ENCODE measurements at places on chromosomes 4 and X.

GRCh38 chrX:111460607-111461006, 48.6 kb upstream of the DCX start:
- no peak overlapping the region for H3K27ac ChIP-seq
- no peak for DNase-seq
- H3K4me3 ChIP-seq = no peak overlapping the region
- H3K4me1 ChIP-seq = no peaks in the 10 kb centered on the region

DNA sequence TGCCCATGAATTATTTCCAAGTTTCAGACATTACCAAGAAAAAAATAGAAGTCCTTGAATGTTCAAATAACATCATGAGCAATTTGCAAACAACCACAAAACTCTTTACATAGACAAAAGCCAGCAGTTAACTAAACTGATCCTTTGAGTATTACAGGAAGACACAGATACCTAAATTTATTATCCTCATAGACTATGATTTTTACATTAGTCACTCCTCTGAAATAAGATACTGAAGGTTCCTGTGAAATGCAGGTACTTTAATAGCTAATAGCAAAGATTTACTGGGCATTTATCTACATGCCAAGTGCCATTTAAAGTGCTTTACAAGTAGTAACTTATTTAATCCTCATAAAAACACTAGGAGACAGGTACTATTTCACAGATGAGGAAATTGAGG, 37.7 kb downstream of the GPR82 start:
- H3K4me1 ChIP-seq = no peaks in the 10 kb centered on the region
- no peak overlapping the region for H3K4me3 ChIP-seq
- no peaks in the 10 kb centered on the region for H3K27me3 ChIP-seq
- no peak overlapping the region for H3K27ac ChIP-seq
- no peak for DNase-seq
- H3K36me3 ChIP-seq = no peaks in the 10 kb centered on the region

DNA sequence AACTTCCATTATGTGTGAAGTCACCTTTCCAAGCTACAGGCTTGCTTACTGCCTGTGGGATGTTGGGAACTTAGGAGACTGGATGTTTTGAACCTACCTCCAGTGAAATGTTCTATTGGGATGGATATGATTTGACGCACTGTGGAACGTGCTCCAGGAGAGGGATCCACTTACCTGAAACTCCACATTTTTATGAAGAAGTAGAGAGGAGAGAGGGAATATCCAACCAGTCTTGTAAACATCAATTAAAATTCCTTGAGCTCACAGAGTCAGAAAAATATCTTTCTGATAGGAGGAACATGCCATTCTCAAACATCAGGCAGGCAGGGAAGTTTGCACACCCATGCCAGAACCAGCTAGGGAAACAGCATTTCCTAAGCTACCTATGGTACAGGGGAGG, 91.1 kb upstream of the MAOA start:
- H3K4me1 ChIP-seq = no peaks in the 10 kb centered on the region
- no peak overlapping the region for H3K27ac ChIP-seq
- no peaks in the 10 kb centered on the region for H3K36me3 ChIP-seq
- no peak for DNase-seq

DNA sequence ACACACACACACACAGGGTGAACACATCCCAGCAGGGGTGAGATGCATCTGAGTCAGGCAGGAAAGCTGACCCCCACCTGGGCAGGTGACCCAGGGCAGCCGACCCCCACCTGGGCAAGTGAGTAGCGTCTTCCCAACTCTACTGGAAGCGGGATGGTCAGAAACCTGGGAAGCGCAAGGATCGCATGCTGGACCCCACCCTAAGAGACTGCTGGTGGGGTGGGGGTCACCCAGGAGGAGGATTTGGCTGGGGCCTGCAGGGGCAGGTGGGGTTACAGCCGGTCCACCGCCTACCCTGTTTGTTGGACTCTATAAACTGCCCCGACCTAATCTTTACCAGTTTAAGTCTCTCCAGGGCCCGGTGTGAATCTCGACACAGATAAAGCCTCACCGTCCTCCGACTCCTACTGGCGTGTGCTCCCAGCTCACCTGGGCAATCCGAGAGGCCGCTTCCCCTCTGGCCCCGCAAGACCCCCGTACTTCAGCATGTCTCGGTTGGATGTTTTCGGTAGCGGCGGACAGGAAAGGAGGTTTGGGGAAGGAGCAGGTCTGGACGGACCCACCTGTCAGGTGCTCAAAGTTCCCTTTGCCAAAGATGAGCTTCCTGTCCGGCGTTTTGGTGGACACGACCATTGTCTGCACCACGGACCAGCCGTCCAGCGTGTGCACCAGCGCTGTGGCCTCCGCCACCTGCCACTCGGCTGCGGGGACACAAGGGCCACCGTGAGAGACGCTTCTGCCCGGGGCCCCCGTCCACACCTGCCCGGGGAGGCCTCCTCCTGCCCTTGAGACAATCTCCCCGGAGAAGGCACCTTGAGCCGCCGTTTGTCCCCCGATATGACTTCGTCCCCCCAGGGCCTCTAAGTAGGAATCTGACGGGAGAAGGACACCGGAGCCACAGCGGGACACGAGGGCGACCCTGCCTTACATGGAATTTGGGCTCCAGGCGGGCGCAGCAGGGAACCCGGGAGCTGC, 2.0 kb downstream of the GTPBP6 start:
- no peak overlapping the region for H3K4me3 ChIP-seq
- peaks cover 14% of the 10 kb centered on the region for H3K4me1 ChIP-seq
- no peaks in the 10 kb centered on the region for H3K27me3 ChIP-seq
- H3K36me3 ChIP-seq = peaks cover 30% of the 10 kb centered on the region
- no peak for DNase-seq

DNA sequence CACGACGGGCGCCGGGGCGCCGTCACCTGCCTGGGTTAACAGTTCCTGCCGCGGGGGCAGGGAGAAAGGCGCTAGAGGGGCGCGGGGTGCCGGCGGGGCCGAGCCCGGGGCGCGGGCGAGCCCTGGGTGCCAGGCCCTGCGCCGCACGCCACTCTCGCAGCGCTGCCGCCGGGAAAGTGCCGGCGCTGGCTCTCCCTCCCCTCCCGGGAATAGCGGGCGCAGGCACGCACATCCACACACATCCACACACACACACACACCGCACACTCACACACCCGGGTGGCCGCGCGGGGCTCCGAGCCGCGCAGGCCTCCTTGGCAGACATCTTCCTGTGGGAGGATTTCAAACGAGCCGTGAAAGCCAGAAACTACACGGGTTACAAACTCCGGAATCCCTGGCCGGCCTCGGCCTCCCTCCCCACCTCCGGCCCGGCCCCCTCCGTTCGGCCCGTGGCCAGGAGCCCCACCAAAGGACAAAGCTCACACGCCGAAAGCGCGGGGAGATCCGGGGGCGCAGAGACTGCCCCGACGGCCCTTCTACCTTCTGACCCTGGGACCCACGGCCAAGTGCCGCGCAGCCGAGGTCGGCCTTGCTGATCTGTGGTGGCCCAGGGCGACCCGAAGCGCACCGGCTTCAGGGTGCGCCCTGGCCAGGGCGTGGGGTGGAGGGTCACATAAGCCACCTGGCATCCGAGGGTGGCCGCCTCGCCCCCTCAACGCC, 92.3 kb downstream of the BCOR start:
- H3K4me1 ChIP-seq = peaks cover 5% of the 10 kb centered on the region
- H3K4me3 ChIP-seq = peak overlapping the region; percentile 53
- H3K27ac ChIP-seq = no peak overlapping the region
- DNase-seq = no peak
- no peaks in the 10 kb centered on the region for H3K36me3 ChIP-seq

- no peaks in the 10 kb centered on the region for H3K27me3 ChIP-seq
- no peak overlapping the region for H3K27ac ChIP-seq
- H3K36me3 ChIP-seq = no peaks in the 10 kb centered on the region
- no peak for DNase-seq
- H3K4me1 ChIP-seq = no peaks in the 10 kb centered on the region
These were observed 8.2 kb downstream of the DCAF8L2 start for GRCh38 chrX:27598312-27598711.
